Esophagus squamous epithelium (tissue), 5 donors: ENCODE measurements at places on chromosomes 5 and 9.

DNA sequence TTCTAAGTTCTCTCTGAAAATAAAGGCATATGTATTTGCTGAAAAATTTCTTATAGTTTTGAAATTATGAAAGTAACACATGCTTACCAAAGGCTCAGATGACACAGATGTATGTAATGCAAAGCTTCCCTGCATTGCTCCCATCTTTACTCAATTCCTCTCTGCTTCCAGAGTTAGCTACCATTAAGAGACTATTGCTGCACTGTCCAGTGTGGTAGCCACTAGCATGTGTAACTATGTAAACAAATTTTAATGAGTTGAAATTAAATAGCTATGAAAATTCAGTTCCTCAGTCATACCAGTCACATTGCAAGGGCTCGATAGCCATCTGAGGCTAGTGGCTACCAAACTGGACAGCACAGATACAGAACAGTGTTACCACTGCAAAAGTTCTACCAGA is 17.9 kb downstream of the FRMD3 start:
- DNase-seq: no peak

DNA sequence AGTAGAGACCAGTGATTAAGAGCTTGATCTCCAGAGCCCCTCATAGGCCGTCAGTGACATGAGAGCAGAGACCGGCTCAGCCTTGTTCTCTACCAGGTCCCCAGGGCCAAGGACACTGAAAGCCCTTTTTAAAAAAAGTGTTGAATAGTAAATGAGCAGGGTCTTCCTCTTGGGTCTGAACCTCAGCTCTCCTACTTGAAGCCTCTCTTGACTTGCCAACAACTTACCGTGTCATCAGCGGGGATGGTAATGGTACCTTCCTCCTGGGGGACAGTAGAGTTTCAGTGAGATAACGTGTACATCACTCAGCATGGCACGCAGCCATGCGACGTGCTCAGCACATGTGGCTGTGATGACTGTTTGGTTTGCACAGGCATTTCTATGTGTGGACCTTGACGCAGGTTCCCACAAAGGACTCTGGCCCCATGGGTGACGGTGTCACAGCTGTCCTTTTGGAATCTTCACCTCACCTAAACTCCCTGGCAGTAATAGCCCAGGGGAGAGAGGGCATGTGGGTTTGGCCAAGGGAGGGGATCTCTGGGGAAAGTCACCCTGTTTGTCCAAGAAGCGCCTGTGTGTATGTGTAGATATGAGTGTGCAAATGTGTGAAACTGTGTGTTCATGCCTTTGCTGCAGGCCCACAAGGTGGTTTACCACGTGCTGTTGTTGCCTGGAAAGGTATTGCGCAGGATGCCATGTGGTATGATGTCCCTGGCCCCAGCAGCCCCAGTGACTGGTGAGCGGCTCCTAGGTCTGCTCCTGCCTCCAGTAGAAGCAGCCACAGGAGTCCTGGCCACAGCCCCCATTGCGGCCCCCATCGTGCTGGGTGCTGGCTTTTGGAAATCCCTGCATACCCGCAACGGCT is 18.7 kb downstream of the ERGIC1 start:
- DNase-seq: no peak

GRCh38 chr9:26033336-26033735 is 355.1 kb upstream of the TUSC1 start:
- no peak for DNase-seq

DNA sequence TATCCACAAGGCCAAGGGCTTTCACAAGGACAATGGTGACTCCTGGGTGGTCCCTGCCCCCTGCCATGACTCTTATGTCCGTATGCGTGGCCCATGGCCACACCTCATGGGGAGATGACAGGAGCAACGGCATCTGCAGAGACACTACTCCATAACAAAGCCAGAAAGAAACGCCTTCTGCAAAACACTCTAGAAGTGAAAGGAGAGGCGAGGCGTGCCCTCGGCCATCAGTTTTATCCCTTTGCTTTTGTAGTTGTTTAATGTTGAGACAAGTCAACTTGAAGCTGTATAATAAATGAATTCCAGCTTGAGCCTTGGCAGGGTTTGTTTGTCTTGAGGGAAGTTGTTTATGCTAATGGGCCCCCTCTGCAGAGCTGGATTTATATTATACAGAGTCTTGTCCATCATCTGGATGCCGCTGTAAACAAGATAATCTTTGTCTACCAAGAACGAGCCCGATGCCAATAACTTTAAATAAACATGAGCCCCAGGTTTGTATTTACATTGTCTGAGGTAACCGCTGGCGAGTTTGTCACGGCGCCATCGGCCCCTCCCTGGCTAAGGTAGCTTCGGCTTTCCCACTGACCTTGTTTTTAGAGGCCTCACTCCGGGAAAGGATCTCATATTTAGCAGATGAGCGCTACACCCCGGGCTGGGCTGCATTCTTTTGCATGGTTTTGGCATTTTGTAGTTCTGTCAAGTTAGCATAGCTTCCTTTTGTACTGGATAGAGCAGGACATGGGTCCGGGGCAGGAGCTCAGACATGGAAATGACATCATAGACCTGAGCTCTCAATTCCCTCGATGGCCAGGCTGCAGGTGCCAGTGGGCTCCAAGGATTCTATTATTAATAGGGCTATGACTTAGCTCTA is 165.3 kb downstream of the ERCC6L2 start:
- no peak for DNase-seq

GRCh38 chr5:3392306-3392939 is 203.2 kb upstream of the IRX1 start:
- DNase-seq: no peak

- no peak for DNase-seq
Observed at GRCh38 chr5:94524841-94525697, 93.3 kb downstream of the KIAA0825 start.

DNA sequence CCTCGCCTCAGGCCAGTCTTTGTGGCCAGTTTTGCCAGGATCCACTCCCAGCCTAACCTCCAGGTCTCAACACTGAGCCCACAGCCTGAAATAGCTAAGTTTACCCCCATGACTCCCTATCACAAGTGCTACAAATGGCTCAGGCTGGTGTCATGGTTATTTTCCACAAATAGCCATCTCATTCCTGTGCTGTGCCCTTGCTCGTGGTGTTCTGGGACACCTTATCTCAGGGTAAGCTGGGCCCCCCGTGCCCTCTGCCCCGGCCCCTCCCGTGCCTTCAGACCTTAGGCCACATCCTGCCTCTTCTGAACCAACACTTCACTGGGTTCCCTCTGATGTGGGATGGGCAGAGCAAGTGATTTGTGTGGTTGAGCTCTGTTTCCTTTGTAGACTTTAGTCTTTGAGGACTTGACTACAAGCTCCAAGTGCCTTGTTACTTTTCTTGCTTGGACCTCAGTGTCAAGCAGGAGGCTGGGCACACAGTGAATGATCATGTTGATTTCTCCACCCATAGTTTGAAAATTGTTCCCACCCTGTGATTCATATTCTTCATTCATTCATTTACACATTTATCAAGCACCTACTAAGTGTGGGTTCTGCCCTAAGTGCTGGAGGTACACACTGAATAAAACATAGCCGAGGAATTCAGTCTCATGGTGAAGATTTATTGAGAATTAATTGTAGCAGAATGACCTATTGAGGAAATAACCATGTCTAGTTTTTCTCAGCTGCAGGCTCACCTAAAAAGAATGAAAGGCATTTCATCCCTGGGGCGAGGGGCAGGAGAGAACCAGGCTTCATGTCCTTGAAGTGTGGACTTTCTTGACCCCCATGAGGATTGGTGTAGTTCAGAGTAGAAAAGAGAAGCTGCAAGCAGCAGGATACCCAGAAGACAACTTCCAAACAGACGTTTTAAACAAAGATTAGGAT is 84.5 kb upstream of the CTNNA1 start:
- DNase-seq: no peak

GRCh38 chr5:3142261-3143027 is 391.0 kb upstream of the IRX2 start:
- no peak for DNase-seq

DNA sequence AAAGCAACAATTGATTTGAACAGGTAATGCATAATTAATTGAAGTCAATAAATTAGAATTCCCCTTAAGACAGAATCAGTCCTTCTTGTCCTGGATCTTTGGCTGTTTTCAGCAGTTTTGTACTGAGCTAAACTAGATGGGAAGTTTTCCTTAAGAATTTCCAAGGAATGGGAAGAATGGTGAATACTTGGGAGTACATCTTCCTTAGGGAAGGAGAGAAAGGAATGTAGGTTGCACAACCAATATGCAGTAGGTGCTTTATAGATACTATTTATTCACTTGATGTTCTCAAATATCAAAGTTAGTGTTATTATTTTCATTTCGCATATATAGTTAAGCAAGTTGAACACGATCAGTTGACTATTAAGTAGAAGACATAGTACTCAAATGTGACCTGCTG is 183.5 kb upstream of the MAP1B start:
- no peak for DNase-seq

DNA sequence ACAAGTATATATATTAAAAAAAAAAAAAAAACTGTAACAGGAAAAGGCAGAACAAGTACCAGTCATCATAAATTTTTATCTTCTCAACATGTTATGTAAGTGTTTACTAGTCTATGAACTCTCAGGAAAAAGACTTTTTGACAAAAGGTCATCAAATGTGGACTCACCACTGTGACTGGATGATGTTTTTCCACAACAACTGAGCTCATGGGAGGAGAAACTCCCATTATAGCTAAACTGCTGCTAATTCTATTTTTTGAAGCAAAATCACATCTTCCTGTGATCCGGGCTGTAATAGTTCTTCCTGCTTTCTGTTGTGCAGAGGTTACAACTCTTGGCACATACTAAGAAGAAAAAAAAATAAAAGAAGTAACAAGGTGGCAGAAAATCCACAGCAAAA is 39.6 kb downstream of the POC5 start:
- DNase-seq: no peak

GRCh38 chr5:6175172-6175854 is 203.0 kb downstream of the MED10 start:
- no peak for DNase-seq

- DNase-seq: no peak
Observed at GRCh38 chr9:135144581-135145170, 57.2 kb downstream of the OLFM1 start.

DNA sequence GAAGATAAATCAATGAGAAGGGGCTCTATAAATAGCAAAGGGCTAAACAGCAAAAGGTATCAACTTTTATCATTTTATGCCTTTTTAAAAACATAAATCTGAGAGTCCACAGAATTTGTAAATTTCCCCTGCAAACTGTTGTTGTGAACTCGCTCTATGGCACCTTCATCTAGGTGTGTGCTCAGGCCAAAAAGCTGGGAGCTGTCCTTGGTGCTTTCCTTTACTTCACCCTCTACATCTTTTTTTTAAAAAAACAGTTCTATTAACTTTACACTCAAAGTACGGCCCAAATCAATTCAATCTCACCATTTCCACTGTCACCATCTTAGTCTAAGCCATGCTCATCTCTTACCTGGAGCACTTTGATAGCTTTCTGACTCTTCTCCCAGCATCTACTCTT is 108.2 kb upstream of the GPR151 start:
- no peak for DNase-seq

DNA sequence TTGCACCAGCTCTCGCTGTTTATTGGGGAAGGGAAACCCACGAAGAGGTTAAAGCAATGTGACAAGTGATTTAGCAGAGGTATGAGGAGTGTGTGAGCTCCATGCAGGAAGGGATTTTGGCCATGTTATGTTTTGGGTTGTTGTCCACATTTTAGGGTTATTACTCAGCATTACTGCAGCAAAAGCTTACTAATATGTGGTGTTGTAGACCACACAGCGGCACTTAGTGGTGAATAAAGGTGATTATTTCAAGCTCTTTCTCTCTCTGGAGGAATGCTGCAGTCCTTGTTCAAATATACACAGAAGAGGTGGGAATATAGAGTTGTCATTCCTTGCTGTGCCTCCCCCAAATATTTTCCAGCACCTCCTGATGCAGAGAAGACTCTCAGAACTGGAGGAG is 29.7 kb upstream of the AKNA start:
- no peak for DNase-seq

- no peak for DNase-seq
Observed at GRCh38 chr5:28254846-28255245, 1216.5 kb upstream of the CDH9 start.

DNA sequence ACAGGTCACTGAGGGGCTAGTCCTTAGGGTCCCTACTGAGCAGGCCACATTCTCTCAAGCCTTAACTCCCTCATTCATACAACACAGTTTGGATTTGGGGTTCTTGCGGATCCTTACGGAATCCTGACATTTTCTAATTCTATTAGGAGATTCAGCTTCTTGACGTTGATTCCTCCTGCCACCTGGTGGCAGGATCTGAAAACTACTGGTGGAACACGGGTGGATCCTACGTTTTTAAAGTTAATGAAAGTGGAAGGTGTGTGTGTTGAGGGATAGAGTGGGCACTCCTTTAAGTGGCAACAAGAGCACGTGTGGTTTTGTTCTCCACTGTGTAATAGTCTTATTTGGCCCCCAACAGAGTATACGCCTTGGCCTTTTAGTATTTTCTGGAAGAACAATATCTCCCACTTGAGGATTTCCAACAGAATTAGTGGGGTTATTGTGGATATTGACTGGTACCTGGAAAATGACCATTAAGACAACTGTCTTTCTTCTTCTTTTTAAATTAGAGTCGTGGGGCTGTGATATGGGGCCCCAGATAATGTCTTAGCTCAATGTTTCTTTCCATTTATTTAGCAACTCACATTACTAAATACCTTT is 25.2 kb downstream of the SLC28A3 start:
- no peak for DNase-seq

DNA sequence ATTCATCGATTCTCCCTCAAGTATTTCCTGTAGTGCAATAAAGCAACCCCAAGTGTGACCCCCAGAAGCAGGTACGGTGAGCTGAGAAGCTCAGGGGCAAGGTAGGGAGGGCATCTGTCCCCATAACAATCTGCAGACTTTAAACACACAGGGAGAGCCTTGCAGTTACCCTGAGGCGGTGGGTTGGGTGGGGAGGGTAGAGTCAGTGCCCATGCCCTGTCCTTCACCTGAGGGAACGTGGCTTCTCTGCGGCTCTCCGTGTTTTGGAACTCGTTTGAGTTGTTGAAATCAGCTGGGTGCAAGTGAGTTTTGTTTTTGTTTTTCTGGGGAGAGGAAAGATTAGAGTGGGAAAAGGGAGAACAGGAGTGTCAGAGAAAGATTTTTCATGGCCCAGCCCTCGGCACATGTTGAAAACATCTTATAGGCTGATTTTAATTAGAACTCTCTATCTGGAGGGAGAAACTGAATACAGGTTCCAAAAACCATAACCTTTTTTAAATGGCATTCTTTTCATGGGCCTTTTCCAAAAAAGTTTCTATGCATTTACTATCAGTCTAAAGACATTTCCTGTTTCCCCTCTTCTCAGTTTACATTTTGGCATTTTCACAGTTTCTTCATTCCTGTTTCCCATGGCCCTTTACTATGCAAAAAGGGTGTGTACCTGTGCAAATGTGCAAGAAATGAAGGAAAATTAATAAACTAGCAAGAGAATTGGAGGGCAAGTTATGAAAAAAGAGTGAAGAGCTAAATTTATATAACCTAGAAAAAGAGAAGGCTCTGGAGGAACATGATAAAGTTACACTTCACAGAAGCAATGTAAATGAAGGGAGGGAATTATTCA is 266.5 kb upstream of the VLDLR start:
- no peak for DNase-seq
